Cortex of kidney (tissue), 1 donor: ENCODE measurements at places on chromosomes 2 and 18.

DNA sequence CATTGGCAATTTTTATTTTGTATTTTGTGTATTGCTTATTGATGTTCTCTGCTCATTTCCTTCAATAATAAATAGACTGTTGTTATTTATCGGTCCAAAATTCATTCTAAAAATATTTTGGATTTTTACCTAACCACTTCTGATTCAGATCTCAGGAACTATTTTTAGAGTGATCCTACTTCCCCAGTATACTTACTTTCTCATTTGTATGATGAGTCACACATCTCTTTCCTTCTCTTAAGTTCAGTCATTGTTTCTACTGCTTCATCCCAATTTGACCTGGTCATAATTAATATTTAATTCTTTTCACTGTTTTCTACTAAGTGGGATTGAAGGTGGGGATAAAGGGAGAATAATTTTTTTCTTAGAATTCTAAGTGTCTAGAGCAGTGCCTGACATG, 75.1 kb downstream of the AGPS start:
- no peak for DNase-seq

DNA sequence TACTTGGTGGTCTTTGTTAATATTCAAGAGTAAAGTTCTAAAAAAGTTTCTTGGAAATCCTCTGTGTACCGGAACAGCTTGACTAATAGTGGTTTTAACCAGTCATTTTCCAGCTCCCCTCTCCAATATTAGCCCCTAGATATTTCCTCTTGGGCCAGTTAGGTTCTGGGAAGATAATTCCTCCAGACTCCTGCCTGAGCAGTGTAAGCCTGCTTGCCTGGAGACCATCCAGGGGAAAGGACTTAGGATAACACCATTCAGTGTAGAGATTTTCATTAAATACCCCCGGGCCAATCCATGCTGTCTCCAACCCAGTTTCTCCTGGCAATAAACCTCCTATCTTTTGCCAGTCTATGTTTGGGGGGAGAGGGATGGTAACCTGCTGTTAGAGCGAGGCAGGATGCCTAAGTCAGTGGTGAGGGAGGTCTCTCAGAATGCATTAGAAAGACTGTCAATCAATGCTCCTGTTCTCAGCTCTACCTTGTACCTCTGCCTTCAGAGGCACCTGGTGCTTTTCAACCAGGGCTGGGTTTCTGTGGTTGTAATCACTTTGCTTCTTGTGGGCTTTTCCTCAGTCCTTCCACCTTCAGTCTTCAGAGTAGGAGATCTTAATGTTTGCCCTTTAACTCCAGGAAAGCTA, 186.4 kb downstream of the RNF152 start:
- no peak for DNase-seq

DNA sequence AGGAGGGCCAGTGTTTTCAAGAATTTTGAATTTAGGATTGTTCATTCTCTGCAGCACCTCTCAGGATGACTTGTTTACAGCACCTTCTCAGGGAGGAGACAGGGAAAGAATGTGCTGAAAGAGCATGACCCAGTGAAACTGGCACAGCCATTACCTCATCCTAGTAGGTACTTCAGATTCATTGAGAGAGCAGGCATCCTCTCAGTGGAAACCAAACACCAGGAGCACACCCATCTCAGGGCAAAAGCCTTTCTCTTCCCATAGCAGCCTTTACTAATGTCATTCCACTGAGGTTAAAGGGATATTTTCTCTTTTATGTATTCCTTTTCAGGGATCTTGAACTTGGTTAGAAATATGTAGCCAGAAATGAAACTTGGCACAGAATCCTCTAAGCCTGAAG, 2.6 kb downstream of the MAP2 start:
- no peak for DNase-seq

DNA sequence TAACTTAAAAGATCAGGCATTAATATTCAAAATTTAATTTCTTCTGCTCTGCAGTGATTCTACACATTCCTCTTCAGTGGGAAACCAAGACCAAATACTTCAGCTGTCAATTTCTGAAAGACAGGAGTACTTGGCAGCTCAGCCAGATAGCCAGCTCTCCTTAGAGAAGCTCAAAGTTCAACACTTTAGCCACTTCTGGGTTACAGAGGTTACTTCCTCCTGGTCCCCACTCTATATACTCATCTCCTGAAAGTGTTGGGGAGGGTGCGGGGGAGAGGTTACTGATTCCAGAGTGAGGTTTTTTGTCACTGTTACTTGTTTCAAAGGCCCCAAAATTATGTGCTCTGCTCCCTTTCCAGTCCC, 4.1 kb downstream of the CYTIP start:
- DNase-seq, result no peak

- DNase-seq, result no peak
These were observed 312.4 kb upstream of the TCF4 start for GRCh38 chr18:55900380-55900779.

DNA sequence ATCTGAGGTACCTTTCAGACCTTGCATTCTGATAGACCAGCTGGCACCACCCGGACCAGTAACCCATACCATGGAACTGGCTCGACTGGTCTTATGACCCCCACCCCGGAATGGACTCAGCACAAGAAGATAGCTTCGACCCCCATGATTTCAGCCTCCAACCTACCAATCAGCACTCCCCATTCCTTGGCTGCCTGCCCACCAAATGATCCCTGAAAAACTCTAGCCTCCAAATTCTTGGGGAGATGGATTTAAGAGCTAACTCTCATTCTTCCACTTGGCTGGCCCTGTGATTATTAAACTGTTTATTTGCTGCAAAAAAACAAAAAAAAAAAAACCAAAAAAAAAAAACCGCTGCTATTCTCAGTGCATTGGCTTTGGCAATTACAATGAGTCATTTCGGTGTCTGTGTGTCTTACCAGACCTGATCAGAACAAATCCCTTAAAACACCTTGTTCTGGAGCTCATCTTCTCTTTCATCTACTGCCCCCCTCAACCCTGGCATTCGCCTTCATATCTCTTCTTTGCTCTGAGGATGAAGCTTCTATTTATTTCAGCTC, 60.1 kb upstream of the KIF5C start:
- no peak for DNase-seq

DNA sequence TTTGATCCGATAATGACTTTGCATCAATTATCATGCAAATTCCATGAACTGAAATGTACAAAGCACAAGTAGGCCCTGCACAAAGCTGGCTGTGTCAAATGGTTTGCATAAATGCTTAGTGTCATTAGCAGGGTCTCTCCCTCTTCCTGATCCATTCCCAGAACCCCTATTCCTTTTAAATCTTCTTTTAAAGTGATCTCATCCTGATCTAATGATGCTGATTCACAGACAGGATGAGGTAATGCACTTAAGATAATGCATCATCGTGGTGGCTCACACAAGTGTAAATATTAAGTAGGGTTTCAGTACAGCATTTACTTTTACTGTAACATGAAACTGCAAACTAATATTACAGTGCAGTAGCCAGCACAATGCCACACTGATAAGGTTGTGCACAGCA, 304.8 kb upstream of the SOX11 start:
- DNase-seq, result no peak

- no peak for DNase-seq
These were observed 23.8 kb downstream of the GRHL1 start for GRCh38 chr2:9975328-9975727.

- DNase-seq, result no peak
These were observed 5.4 kb downstream of the RAB11FIP5 start for GRCh38 chr2:73107211-73107926.

DNA sequence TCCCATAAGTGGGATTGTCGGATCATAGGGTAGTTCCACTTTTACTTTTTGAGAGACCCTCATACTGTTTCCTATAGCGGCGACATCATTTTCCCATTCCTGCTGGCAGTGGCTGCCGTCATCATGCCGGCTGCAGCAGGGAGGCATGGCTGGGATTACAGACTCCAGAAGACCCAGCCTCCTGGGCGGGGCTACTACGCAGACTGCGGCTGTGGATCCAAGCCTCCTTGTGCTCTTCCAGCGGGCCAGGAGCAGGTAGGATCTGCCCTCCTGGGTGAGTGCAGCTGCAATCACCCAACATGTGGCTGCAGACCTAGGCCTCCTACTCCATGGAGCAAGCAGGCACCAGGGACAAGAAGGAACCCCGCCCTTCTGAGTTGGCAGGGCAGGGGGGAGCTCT, 359.2 kb downstream of the GALR1 start:
- no peak for DNase-seq

- no peak for DNase-seq
These were observed 359.5 kb upstream of the ETAA1 start for GRCh38 chr2:67037655-67038054.

- DNase-seq, result peak; percentile 55
These were observed at the start of gene SLC35F6 for GRCh38 chr2:26764078-26764887. Gene SLC35F6 (plus strand): TSS chr2:26764284. CDS start chr2:26764350, 66 bp downstream.

DNA sequence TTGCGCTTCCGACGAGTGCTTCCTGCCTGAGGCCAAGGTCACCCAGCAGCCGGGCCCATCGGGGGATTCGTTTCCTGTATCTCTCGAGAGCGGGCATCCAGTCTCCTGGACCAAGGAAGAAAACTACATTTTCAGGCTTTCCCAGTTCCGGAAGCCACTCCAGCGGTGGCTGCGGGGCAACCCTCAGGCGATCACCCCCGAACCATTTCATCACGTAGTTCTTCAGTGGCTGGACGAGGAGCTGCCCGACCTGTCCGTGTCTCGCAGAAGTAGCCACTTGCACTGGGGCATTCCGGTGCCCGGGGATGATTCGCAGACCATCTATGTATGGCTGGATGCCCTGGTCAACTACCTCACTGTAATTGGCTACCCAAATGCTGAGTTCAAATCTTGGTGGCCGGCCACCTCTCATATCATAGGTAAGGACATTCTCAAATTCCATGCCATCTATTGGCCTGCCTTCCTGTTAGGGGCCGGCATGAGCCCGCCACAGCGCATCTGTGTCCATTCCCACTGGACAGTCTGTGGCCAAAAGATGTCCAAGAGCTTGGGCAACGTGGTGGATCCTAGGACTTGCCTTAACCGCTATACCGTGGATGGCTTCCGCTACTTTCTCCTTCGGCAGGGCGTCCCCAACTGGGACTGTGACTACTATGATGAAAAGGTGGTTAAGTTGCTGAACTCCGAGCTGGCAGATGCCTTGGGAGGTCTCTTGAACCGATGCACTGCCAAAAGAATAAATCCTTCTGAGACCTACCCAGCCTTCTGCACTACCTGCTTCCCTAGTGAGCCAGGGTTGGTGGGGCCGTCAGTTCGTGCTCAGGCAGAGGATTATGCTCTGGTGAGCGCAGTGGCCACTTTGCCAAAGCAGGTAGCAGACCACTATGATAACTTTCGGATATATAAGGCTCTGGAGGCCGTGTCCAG, 1.0 kb downstream of the MARS2 start:
- no peak for DNase-seq

DNA sequence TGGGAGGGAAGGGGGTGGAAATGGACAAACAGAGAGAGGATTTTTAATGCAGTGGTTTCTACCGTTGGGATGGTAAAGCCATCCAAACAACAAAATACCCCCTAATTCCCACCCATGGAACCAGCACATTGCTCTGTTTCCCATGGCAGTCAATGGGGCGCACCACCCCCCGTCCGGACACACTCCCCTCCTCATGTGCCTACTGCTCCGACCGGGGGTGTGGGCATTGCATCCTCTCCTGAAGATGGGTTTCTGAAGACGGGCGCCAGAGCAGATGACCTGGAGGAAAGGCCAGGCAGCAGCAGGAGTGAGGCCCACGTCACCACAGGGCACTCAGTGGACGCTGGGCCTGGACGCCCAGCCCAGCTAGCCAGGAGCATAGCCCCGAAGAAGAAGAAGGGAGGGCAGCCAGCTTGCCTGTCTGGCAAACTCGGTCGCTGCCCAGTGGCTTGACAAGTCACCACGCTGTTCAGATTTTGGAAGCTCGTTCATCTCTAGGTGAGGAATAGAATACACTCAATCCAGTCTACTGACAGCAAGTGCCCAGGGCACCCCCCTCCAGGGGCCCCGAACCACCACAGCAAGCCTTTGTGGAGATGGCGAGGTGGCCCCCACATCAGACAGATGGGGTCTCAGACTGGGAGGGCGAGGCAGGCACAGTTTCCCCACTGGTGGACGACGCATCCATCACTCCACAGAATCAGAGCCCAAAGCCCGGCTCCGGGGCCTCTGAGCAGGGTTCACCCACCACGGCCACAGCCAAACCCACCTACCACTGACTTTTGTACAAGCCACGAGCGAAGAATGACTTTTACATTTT, 296.2 kb upstream of the SALL3 start:
- DNase-seq, result no peak

GRCh38 chr2:240303896-240304745, 131.3 kb upstream of the GPC1 start:
- DNase-seq, result no peak

GRCh38 chr2:1973636-1974035, 229.3 kb upstream of the PXDN start:
- no peak for DNase-seq

DNA sequence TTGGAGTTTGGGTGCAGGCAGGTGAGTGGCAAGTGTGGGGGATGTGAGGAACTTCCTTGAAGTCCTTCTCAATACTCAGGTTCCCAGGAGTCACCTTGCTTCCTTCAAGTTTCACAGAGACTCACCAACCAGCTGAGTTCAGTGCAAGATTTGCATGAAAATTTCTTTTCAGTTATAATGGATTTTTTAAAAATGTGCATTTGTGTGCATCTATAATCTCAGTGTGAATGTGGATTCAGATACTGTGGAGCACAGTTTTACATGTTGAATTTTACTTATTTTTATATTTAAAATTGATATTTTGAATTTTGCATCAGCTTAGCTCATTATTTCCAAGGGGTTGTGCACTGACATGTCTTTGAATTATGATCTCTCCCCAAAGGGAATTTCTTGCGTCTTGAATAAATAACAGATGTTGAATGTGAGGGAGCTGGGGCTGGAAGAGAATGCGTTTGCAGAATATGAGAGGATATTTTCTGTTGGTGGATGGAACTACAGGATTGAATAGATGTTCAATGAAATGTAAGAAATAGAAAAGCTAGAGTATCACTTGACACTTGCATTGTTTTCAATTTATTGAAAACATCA, 184.3 kb downstream of the RPRM start:
- no peak for DNase-seq

- DNase-seq, result no peak
These were observed 1443.9 kb downstream of the SUCLG1 start for GRCh38 chr2:83015035-83015715.

- DNase-seq, result no peak
These were observed 62.9 kb downstream of the RPL31 start for GRCh38 chr2:101064868-101065549.

GRCh38 chr18:5571666-5572065, 27.9 kb upstream of the EPB41L3 start:
- DNase-seq, result no peak

- DNase-seq, result no peak
These were observed 258.3 kb downstream of the CYRIA start for GRCh38 chr2:16407358-16407757.

GRCh38 chr2:184562532-184562931, 35.8 kb upstream of the ZNF804A start:
- no peak for DNase-seq

DNA sequence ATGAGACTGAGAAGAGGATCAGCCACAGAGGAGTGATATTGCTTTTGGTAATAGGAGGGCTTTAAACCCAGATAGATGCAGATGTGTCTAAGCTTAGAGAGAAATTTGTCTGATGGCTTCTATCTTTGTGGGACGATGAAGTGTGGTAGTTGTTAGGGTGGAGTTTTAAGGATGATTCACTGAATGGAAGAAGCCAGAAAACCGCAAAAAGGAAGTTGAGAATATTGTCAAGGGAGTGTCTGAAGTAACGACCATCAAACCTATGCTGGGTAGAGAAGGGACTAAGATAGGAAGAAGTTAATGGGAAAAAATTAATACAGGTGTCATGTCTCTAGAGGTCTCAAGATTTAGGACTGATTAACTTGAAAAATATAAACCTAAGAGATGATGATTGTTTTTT, 195.6 kb upstream of the MC4R start:
- no peak for DNase-seq
